ENCODE measurements at places on chromosomes 6 and 20. TPM values are rescaled to one million over a fixed set of nuclear protein-coding genes. Genes with fewer than 3 reads are reported as not detected.

Gene CD93
- total RNA-seq: 533 TPM

Gene ULBP3
- total RNA-seq: 6.1 TPM

Gene CD24
- 0.97 TPM for total RNA-seq

Gene ACTR5
- 11.4 TPM for total RNA-seq

Gene IPCEF1
- total RNA-seq: not detected

Gene RFX6
- not detected for total RNA-seq

Gene SLC35D3
- total RNA-seq: under 0.01 TPM

Data from epithelial cell of umbilical artery (primary cell).